ENCODE measurements at places on chromosomes 1 and 21.

DNA sequence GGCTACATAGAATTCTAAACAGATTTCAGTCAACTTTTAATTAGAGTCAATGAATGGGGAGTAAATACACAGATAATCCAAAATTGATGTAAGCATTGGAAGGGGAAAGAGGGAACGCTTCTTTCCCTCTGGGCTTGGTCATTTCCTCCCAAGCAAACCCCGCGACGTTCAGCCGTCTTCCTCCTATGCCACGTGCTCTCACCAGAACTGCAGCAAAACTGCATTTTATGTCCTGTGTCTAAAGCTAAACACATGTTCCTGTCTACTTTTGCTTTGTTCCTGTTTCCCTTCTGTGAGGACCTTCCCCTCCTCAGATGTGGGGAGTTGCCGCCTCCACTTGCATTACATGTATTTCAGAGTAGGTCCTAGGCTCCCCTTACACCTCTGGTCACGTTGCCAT lies 27.2 kb downstream of the UTP25 start:
- no peak for DNase-seq

GRCh38 chr1:181179987-181180365 lies 91.5 kb downstream of the IER5 start:
- DNase-seq, result peak; percentile 76

DNA sequence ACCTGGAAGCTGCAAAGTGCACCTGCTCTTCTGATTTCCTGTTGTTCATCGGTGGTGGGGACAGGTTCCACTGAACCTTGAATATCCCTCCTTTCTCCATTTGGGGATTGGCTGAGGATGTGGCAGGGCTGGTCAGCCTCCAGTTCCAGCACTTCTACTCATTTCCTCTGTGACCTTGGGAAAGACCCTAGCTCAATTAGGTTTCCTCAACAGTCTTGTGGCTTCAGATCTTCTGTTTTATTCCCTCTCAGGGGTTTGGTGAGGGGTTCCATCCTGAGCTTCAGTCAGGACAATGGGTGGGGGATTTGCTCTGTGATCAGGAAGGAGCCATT lies 317.1 kb upstream of the PROX1 start:
- DNase-seq, result no peak

GRCh38 chr1:48402599-48402998 lies 69.4 kb downstream of the SPATA6 start:
- no peak for DNase-seq

- DNase-seq, result no peak
Observed at GRCh38 chr1:218664385-218665170, 319.4 kb downstream of the TGFB2 start.

GRCh38 chr1:149986486-149987296 lies 23.8 kb downstream of the OTUD7B start:
- peak; percentile 86 for DNase-seq

DNA sequence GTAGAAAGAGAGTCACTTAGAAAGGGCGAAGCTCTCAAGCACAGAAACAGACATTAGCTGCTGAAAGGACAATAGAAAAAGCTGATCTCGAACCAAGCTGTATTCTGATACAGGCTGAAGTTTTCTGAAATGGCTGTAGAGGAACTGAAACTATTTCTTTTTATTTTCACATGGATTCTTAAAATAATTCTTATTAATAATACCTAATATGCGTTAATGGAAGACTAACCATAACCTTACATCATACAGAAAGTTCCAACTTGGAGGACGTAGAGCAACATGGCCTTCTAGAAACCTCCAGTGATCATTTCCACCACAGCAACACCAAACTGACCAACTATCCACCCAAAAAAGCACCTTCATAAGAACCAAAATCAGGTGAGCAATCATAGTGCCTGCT lies 52.8 kb upstream of the ACADM start:
- DNase-seq, result no peak

DNA sequence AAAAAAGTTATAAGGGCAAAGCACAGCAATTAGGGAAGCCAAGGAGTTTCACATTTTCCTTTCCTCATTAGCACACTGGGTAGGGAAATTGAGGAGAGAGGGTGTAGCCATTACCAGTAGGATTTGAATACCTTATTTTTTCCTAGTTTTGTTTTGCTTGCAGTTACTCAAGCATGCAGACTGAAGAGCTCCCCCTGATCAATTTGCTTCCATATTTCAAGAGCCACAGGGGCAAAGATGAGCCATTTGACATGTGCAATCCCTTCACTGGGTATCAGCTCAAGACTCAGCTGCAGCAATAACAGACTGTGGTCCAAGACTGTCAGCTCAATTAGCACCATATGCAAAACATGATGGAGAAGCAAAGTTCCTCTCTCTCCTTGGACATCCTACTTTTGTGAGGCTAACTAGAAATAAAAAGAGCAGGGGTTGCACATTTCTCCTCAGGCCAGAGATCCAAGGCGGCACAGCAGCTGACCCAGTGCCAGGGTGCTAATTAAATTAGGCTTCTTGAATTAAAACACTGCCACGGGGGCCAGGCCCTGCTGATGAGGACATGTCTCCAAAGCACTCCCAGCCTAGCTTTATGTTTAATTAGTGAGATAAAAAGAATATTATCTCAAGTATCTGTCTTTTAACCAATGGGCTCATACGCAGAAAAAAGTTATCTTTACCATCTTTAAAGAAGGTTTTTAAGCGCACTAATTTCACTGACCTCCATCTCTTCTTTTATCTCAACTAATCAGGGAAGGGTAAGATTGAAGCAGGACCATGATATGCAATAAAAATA lies 36.7 kb upstream of the LRRC53 start:
- no peak for DNase-seq

- no peak for DNase-seq
Observed at GRCh38 chr1:65409314-65409713, 11.2 kb upstream of the LEPR start.

DNA sequence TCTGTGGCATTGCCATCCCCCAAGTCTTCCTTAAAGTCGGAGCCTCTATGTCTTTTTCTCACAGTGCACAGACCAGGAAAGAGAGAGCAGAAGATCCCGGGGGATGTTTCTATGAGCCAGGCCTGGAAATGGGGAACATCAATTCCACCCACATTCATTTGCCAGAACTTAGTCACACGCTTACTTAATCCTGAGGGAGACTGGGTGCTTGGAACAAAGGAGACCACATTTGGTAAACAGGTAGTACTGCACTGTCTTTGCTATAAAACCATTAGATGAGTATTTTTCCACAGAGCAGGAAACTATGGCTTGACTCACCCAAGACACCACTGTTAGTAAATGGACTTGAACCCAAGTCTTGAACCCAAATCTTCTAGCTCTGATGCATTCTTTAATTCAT lies 60.7 kb upstream of the CTTNBP2NL start:
- DNase-seq, result no peak

All from fibroblast of pulmonary artery (primary cell).